ENCODE measurements at places on chromosomes 6 and 20.

DNA sequence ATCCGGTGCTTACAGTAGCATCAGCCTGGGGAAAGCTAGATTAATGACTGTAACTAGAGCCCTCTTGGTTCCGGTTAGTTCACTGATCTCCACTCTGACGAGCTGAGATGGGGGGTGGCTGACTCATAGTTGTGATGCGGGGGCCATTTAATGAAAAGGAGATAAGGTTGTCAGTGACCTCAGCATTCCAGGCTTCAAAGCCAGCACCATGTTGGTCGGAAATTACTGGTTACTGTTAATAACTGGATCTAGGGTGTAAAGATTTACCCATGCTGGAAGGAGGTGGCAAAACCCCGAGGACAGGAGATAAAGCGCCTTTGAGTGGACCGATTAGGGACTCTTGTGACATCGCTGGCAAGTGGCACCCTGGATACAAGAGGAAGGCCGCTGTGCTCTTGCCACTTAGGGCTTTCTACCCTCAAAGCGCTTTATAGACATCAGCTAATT is 21.1 kb downstream of the FOXC1 start:
- peak; percentile 17 for DNase-seq

DNA sequence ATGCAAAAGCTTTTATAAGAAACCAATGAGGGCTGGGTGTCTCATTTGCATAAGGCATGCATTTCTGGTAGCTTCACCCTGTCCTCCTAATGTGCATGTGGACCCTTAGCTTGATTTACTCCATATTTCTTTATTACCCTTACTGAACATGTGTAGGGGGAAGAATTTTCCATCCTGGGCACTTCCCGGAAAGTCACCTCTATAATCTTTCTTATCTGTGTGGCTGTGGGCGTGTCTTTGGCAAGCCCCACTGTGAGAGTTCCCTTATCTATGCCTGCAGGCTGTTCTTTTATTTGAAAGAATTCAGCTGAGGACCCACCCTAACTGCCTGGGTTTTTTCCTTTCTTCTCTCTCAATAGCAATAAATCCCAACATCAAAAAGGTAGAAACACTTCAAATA is 627.8 kb downstream of the DOK5 start:
- peak; percentile 73 for DNase-seq

DNA sequence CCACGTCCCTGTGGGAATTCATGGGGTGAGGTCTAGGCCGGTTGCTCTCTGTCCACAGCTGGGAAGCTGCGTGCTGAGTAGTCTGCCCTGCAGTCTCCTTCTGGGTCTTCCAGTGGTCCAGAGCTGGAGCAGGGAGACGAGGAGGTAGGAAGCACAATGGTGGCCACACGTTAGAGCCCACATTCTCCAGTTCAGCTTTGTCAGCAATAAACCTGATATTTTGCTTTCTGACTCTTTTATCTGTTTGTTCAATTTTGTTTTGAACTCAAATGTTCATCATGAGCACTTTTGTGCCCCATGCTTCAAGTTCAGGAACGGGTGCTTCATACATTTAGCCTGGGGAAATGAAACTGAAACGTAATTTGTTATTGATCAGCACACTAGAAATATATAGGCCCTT is 21.3 kb downstream of the FNDC1 start:
- no peak for DNase-seq

GRCh38 chr20:6502219-6502618 is 265.3 kb upstream of the BMP2 start:
- no peak for DNase-seq

DNA sequence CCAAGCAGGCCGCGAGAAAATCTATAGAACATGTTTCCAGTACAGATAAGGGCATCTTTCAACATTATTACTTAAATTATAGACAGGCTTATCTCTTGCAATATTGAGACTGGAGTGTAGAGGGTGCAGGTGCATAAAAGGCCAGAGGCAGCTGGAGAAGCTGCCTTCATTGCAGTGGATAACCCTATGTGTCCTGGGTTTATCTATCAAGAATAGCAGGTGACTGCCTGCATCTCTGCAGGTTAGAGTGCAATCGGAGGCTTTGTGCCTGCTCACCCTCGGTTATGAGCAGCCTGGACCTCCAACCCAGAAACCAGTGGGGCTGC is 28.7 kb upstream of the ECI2 start:
- DNase-seq = no peak

DNA sequence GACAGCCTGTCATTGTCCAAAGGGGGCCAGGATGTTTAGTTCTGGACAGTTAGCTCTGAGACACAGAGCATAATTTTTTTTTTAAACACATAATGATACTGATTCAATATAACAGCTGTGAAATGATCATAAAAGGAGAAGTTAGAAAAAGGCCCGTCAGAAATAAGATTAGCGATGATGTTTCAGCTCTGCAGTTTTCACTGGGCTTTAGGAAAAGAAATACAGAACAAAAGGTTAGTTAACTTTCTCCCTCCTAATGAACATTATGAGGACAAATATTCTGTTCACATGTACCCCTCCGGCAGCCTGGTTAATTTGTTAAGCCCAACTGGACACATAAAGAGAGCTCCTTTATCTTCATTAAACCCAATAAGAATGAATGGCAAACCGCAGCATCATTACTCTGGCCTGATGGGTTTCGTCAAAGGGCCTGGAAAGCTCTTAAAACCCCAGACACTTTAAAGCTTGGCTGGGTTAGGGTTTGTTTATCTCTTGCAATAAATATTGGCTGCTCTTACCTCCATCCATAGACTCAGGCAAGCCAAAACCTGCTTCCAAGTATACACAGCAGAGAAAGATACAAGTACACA is 394.6 kb downstream of the KIF16B start:
- DNase-seq = no peak

DNA sequence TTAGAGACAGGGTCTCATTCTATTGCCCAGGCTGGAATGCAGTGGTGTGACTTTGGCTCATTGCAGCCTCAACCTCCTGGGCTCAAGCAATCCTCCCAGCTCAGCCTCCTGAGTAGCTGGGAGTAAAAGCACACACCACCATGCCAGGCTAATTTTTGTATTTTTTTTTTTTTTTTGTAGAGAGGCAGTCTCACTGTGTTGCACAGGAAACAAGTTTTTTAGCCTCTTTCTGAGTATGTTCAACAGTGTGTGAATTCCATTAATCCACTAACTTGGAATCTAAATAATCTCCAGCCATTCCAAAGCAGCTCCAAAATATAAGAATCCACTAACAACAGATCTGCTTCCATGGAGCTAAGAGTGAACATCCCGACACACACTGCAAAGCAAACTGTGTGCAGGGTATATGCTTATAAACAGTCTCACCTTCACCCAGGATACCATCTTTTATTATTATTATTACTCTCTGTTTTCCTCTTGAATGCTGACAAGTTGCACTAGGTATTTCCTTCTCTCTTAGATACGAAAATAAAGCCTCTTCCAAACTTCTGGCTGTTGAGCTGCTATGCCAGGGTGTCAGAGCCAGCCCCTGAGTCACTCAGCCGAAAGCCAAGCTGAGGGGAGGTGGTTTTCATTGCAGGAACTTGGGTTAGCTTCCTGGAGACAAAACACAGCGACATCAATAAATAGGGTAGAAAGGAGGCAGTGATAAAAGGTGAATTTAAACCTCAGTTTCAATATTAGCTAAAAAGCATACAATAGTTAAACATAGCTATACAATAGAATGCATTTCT is 264.9 kb downstream of the HIVEP2 start:
- no peak for DNase-seq

DNA sequence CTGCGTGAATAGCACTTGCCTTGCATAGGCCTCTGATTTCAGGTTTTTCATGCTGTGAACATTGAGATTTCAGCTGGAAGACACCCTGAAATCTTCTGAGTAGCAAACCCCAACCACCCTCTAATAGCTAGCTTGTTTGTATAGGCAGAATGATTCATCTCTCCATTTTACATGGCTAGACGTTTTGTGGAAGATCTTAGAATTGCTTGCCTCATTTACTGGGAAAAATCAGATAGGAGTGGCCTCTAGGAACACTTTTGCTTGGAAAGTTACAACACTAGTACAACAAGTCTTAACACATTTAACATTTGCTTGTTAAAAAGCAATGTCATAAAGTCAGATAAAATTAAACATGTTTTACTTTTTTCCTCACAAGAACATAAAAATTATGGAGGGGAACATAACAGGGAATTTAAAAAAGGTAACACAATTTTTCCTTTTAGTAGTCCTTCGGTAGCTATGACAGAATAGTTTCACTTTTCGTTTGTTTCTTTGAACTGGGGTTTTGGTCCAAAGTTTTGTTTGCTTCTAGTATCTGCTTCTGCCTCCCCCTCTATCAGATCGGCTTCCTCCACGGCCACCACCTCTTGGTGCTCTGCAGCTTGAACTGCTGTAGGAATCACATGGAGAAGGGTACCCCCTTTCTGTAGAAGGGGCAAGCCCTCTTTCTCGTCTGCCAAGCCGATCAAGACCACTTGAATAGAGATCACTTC is 102.2 kb upstream of the PTCHD4 start:
- DNase-seq = no peak

DNA sequence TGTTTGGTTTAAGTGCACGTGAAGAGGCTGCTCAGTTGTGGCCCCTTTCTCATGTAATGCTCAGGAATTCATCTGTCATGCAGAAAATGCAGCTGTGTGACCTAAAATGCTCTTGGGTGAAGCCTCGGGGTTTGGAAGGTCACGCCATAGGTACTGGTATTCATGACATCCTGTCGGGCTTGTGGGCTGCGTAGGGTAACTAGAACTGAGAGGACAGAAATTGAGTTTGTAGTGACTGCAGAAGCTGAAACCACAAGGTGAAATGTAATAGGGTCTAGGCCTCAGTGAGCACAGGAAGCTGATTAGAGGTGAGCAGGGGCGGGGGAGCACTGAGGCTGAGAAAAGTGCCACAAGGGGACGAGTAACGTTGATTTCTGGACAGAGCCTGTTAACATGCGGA is 128.8 kb downstream of the SOBP start:
- DNase-seq = peak; percentile 43

DNA sequence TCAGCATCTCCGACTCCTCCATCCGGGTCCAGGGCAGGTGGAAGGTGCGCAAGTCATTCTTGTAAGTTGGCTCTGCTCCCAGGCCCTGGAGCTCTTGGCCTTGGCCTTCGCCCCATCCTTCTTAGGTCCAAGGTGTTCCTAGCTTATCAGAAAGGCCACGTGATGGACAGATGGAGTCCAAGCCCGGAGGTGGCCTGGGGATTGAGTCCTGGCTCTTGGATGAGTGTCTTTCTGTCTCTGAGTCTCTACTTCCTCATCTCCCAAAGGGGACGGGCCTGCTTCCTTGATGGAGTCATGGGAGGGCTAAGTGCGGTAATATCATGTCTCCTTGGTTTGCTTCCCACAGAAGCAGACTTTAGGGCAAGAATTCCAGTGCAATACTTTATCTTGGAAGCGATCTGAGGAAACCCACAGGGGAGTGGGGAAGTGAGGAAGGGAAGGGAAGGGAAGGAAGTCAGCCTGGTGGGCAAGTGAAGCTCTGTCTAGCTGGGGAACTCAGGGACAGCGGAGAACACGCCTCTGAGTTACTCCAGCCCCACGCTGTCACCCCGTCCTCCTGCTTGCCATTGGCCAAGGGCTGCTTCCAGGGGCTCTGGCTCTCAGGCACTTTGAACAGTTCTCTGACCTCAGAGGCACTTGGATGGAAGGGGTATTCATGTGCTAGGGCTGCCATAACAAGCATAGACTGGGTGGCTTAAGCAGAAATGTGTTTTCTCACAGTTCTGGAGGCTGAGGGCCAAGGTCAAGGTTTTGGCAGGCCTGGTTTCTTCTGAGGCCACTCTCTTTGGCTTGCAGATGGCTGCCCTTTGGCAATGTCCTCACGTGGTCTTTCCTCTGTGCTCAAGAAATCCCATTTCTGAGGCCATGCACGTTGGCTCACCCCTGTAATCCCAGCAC is 4.8 kb downstream of the LBP start:
- DNase-seq = no peak

- DNase-seq = no peak
Measured at GRCh38 chr6:91509711-91510110, 922.8 kb upstream of the MAP3K7 start.

GRCh38 chr6:68114463-68115047 is 520.5 kb upstream of the ADGRB3 start:
- DNase-seq = no peak

All from ELF-1 (cell line).